ENCODE measurements at places on chromosomes 1 and 21.

DNA sequence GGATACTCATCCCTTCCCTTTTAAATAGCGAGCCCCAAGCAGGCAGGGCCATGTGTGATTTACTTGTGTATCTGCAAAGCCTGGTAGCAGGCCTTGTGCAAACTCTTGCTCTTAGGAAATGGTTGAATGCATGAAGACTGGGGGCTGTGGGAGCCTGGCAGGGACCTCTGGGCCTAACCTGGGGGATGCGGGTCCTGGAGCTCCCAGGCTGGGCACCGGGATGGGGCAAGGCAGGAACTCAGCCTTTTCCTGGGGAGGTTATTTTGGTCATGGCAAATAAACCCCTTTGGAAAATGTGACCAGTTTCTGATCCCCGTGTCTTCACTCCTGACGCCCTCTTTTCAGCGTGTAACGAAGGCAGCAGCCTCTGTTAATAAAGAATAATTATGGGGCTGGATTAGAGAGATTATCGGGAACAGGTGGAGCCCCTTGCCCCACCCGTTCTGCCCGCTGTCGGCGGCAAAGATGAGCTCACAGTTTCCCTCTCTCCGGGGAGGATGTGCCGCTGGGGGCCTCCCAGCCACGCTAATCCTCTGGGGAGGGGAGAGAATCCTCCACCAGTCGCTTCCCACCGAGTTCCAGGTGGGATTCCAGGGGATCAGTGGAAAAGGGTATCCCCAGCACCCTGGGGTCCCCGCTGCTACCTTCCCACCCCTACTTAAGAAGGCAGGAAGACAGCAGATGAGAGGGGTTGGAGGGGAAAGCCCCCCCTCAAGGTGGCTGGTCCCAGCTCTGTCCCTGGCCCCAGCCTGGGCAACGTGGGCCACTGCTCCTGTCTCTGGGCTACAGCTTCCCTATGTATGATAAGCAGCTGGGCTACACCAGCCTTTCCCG lies 69.7 kb upstream of the WNT4 start:
- DNase-seq: no peak

DNA sequence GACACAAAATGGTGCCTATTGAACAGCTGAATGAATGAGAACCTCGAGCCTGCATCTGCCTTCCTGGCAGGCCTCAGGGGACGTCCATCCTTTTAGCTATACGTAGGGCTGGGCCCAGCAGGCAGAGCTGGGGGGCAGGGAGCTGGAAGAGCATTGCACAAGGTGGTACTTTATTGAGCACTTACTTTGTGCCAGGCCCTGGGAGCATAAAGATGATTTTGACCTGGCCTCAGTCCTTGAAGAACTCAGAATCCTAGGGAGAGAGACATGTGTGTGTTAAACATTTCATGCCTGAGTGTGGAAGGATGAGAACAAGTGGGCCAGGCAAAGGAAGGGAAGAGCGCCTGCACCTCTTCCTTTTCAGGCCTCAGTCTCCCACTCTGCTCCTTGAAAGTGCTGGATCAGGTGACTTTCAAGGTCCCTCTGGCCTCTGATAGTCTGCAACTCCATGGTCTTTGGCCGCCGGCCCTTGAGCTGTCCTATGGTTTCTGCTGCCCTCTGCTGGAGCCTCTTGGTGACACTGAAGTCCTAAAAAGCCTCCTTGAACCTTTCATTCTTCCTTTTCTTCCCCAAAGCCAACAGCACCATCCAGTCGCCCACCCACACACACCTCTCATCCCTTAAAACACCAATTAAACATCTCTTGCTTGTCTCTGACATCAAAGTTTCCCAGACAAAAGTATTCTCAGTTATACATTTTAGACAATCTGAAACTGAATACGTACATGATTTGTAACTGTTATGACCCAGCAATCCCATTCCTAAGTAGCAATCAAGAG lies 3.5 kb upstream of the PEAR1 start:
- peak; percentile 89 for DNase-seq

GRCh38 chr1:54249819-54250435 lies 50.0 kb downstream of the MRPL37 start:
- DNase-seq: no peak

GRCh38 chr1:154157520-154158306 lies 2.8 kb upstream of the NUP210L start:
- no peak for DNase-seq

DNA sequence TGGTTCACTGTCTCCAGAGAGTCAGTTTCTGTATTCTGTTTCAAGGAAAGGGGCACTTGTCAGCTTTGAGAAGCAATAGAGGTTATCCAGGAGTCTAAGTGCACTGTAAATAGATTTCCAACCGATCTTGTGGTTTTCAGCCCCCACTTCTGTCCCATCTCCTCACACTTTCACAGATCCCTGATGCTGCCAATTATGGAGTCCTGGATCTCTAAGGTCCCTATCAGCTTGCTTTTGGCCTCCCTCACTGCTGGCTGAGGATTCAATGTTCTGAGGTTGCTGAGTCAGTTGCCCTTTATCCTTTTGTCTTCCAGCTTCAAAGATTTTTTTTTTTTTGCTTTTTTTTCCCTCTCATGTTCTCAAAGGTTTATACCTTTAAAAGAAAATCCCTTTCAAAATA lies 98.4 kb downstream of the DIRAS3 start:
- DNase-seq: no peak

DNA sequence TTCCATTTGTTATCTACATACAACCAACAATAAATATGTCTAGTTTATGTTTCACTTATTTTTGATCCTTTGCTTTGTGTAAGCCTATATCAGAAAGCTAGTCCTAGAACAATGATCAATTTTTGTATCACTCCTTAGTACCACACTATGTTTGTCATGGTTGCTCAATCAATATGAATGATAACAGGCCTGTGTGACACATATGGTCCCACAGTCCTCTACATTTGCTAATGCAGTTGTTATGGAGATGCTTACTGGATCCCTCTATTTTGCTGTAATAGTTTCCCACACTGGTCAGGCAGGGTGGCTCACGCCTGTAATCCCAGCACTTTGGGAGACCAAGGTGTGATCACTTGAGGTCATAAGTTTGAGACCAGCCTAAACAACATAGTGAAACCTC lies 59.1 kb downstream of the ERO1B start:
- DNase-seq: no peak

- no peak for DNase-seq
Measured at GRCh38 chr1:247748041-247748440, at the start of gene OR14A2. OR14A2 (minus strand) TSS chr1:247748141.

DNA sequence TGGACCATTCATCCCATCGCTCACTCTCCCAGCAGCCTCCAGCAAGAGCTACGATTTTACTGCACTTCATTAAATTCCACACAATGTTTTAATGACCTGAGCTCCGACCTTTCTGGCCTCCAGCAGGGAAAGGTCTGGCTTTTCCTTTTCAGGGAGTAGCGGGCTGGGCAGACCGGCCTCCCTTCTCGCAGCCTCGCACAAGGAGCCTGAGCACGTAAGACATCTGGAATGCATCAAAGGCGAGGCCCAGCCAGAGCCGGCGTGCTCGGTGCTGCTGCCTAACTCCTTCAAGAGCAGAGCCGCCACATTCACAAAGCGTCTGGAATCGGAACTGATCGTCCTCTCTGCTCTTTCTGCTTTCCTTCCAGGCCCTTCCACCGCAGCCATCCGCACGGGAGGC lies 32.5 kb upstream of the FHAD1 start:
- no peak for DNase-seq

DNA sequence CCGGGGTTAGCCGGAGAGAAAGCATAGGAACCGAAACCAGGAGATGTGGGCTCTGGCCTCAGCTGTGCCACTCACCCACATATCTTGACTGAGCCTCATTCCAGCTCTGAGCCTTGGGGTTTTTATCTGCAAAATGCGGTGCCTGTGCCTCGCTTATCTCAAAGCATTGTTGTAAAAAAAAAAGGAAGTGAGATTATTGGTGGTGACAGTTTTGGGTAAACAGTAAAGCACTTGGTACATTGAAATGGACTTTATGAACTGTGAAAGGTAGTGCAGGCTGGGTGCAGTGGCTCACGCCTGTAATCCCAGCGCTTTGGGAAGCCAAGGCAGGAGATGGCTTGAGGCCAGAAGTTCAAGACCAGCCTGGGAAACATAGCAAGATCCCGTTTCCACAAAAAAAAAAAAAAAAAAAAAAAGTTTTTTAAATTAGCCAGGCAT lies 3.8 kb downstream of the PTAFR start:
- no peak for DNase-seq

GRCh38 chr1:67832737-67833601 lies at the start of gene GNG12:
GNG12 (minus strand) TSS chr1:67833467; CDS start chr1:67707686, 125,781 bp downstream.
- no peak for DNase-seq

- no peak for DNase-seq
Measured at GRCh38 chr1:38852780-38853179, 6.8 kb downstream of the RRAGC start.

DNA sequence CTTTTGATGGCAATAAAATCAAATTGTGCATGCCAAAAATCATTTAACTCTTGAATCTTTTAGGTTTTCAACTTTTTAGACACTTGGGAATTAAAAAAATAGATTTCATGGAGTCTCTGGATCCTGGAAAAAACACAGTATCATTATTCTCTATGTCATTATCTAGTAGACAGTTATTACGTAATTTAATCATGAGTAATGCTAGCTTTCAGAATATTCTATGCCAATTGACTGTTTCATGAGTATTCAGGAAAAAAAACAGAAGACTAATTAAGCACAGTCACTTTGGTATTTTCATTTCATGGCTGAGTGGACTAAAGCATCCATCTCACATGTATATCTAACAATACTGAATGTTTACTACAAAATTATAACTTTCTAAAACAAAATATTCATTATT lies 44.0 kb downstream of the ODF2L start:
- DNase-seq: no peak

DNA sequence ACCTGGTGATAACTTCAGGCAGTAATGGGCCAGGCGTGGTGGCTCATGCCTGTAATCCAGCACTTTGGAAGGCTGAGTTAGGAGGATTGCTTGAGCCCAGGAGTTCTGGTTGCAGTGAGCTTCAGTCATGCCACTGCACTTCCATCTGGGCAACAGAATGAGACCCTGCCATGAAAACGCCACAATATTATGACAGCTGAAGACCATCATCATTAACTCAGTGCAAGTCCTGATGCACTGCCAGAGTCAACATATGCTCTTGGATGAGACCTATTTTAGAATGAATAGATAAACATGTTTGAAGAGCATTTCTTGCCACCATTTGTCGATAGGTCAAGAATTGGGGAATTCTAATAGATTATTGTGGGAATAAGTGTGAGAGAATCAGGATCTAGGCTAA lies 26.4 kb downstream of the HENMT1 start:
- DNase-seq: no peak

GRCh38 chr1:167263819-167264464 lies 43.3 kb downstream of the POU2F1 start:
- DNase-seq: no peak

- DNase-seq: no peak
Measured at GRCh38 chr1:55322842-55323241, 107.7 kb upstream of the USP24 start.

DNA sequence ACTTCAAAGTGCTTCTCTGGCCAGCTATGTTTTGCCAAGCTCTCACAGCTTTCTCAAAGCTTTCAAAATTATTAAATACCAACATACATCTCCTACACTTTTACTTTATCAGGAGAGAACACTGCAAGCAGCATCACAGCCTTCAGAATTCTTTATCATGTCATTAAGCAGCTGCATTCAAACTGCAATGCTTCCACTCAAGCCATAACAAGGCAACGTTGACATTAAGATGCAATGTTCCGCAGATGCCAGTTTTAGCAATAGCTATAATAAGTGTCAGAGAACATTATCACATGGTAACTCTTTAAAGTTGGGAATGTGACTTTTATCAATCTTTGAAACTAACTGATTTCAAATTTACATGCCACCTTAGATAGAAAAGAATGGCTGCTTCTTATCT lies 91.9 kb downstream of the LRRC53 start:
- no peak for DNase-seq

DNA sequence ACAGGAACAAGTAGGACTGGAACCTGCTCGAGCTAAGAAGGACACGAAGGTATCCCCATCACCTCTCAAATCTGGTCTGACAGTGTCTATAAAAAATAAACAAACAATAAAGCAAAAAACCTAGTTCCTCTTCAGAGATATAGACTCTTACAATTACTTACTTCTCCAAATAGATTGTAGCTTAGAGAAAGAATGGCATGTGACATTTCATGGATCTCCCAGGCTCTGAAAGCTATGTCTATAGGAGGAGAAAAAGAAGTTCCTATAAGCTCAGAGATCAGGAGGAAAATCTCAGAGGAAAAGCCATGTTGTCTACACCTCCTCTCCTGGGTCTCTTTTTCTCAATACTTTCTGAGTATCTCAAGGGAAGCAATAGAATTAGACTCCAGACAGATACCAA lies 12.3 kb upstream of the OR10J5 start:
- DNase-seq: no peak

- DNase-seq: no peak
Measured at GRCh38 chr1:219374636-219375035, 201.0 kb downstream of the LYPLAL1 start.

- no peak for DNase-seq
Measured at GRCh38 chr1:211925016-211925415, 94.5 kb upstream of the LPGAT1 start.

- DNase-seq: no peak
Measured at GRCh38 chr1:72280131-72280530, 2.2 kb downstream of the NEGR1 start.

- no peak for DNase-seq
Measured at GRCh38 chr1:182259229-182259872, 132.2 kb downstream of the GLUL start.

GRCh38 chr1:12640237-12640957 lies 3.5 kb upstream of the AADACL4 start:
- no peak for DNase-seq

GRCh38 chr1:12597792-12598191 lies 20.2 kb downstream of the DHRS3 start:
- DNase-seq: no peak

- DNase-seq: no peak
Measured at GRCh38 chr21:17526776-17527175, 13.9 kb downstream of the CXADR start.

GRCh38 chr1:61904354-61904753 lies 162.1 kb downstream of the PATJ start:
- no peak for DNase-seq

DNA sequence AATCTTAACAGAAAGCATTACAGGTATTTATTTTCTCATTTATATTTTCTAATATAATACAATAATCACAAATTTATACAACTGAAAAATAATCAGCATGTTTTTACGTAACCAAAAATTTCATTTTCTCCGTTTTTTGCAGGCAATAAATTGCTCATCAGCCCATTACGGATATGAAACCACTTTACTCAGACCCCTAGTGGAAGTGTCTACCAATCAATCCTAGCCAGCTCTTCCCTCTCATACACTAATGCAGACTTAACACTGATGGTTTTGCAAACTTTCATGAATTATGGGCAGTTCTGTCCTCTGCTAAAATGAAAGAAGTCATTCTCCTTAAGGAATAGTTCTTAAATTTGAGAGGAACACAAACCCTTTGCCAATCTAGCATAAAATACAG lies 124.7 kb downstream of the EIF4G3 start:
- no peak for DNase-seq

GRCh38 chr1:2610036-2610959 lies 22.5 kb downstream of the MMEL1 start:
- DNase-seq: no peak

- DNase-seq: no peak
Measured at GRCh38 chr1:1058921-1059493, 15.1 kb downstream of the RNF223 start.
